ENCODE measurements at places on chromosomes 5 and 9.

DNA sequence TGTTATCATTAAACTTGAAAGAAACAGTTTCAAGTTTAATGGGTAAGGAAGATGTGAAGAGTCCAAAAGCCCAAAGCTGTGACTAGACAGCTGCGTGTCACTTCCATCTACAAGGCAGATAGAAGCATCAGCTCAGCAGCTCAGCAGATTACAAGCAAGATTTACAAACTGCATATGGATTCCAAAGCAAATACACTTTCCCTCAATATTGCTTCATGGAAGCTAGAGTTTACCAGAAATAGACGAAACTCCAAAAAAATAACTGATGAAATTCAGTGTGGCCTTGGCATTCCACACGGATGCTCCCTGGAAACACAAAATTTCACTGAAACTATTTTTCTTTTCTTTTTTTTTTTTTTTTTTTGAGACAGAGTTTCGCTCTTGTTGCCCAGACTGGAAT, 17.9 kb downstream of the MYO10 start:
- no peak for DNase-seq

- no peak for DNase-seq
Observed at GRCh38 chr5:39665328-39665727, 240.5 kb upstream of the DAB2 start.

GRCh38 chr5:66644111-66644510, 47.9 kb downstream of the MAST4 start:
- no peak for DNase-seq

DNA sequence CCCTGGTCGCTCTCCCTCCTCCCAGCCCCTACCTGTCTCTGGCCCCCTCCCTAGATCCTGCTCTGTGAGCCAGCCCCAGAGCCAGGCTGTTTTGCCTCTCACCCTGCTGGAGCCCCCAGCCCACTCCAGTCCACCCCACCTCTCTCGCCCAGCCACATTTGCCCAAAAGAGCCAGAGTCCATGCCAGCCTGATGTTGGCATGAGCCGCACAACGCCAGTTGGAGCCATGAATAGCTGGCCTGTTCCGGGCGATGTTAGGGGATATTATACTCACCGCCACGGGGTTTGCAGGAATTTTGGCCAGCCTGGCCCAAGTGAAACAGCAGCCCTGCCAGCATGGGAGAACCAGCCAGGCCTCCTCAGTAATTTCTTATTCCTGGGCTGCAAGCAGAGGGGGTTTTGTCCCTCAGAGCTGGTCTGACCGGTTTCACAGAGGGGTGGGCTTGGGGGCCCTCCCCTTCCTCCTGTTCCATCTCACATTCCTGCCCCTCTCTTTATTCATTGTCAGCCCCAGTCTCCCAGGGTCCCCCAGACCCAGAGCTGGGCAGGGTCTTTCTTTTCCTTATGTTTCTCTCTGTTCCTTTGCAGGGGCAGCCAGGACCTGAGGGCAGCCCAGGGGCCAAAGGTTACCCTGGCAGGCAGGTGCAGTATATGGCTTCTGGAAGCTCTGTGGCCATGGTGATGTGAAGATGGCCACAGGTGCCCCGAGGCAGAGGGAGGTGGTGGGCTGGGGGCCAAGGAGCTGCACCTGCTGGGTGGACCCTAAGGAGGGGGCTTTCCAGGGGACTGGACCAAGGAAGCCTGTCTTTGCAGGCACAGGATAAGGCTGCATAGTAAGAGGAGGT, 50.1 kb downstream of the COL27A1 start:
- no peak for DNase-seq

DNA sequence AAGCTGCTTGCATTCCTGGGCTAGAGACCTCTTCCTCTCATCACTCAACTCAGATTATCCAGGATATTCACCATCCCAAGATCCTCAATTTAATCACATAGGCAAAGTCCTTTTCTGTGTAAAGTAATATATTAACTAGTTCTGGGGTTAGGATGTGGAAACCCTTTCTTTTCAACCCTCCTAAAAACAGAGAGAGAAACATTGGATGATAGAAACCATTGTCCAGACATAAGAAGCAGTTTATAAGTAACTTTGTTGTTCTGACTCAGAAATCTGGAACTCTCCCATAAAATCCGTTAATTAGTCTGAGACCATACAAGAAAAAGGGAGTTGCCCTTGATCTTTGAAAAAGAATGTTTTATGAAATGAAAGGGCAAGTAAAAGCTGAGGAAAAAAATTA, 817.1 kb upstream of the CDH9 start:
- DNase-seq: no peak

- no peak for DNase-seq
Observed at GRCh38 chr9:13116292-13116691, 163.2 kb downstream of the MPDZ start.

- DNase-seq: no peak
Observed at GRCh38 chr5:329121-329735, 7.7 kb downstream of the AHRR start.

GRCh38 chr9:70816316-70816715, 305.1 kb downstream of the TRPM3 start:
- no peak for DNase-seq

GRCh38 chr5:67141644-67142043, 55.0 kb downstream of the CD180 start:
- DNase-seq: no peak

- DNase-seq: no peak
Observed at GRCh38 chr5:113295111-113295539, 139.7 kb downstream of the TSSK1B start.

- DNase-seq: no peak
Observed at GRCh38 chr9:2486988-2487387, 134.6 kb upstream of the VLDLR start.

DNA sequence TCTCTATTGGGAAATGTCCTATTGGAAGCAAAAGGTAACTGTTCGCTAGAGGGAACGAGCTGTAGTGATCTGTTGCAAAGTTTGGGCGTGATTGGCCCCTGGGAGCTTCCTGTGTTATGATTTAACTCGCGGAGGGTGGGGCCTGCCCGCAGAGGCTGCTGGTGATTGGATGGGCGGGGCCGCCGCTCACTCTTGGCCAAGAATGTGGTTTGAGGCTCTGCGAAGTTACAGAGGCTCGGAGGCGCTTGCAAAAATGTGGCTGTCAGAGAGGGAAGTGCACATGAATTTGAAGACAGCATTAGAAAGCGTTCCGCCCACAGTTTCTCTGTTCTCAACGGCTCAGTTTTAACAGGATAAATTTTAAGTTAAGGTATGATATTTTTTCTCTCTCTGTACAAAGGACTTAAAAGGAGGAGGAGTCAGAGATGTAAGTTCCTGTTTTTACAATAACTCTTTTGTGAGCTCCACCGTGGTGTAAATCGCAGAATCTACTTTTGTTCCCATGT, 46.9 kb downstream of the CNTRL start:
- DNase-seq: peak; percentile 93

DNA sequence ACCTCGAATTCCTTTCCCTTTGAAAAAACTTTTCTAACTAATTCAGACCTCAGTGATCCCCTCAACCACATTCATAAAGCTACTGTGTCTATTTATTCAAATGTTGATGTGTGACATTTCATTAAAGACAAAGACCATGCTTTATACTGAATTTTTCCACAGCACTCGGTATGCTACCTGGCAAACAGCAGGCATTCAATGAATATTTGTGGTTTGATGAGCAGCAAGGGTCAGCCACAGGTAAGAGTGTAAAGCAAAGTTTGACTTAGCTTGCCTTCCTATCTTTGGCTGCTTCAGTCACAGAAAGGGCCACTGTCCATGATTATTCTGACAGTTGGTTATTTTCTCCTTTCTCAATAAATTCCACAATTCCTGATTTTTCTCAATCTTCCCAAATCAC, 5.1 kb upstream of the CDC42SE2 start:
- no peak for DNase-seq

DNA sequence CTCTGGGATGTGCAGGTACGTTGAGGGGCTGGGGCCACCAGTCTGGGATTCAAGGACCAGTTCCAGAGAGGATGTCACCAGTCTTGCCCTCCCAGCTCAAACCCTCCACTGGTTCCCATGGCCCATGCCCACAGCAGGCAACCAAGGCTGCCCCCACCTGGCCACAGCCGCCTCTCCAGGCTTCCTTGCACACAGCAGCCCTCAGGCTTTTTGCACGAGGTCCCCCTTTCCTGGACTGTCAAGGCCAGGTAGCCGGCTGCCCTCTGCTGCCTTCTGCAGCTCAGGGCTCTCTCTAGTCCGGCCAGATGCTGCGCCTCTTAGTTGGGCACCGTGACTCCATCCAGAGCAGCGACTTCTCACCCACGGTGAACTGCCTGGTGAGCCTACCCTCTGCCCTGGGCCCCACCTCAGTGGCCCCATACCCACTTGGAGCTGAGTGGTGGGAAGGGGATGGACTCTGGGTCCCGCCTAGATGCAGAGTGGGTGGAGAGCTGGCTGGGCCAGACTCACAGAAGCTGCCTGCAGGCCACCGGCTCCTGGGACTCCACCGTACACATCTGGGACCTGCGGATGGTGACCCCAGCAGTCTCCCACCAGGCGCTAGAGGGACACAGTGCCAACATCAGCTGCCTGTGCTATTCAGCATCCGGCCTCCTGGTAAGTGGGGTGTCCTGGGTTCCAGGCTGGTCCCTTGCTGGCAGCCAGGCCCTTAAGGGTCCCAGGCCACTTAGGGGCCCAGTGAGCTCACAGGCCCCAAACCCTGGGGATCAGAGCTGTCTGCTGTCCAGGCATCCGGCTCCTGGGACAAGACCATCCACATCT, 2.9 kb downstream of the WDR38 start:
- DNase-seq: no peak

- DNase-seq: no peak
Observed at GRCh38 chr5:154193283-154193682, 2.8 kb downstream of the GALNT10 start.

GRCh38 chr5:67942421-67942820, 273.1 kb upstream of the PIK3R1 start:
- no peak for DNase-seq

DNA sequence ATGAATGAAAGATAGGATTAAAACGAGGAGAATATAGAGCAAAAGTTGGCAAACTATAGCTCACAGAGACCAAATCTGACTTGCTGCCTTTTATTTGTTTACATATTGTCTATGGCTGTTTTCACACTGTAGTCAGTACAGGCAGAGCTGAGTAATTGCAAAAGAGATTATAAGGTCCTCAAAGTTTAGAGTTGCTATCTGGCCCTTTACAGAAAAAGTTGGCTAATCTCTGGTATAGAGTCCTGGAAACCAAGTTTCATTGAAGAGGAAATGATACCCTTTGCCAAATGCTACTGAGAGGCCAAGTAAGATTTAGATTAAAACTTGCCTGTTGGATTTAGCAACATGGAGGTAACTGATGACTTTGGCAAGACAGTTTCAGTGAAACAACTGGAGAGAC, 36.0 kb downstream of the LYRM7 start:
- DNase-seq: no peak

- no peak for DNase-seq
Observed at GRCh38 chr9:89815061-89815902, 210.5 kb downstream of the GADD45G start.

- DNase-seq: no peak
Observed at GRCh38 chr9:134291961-134292871, 34.0 kb upstream of the RXRA start.

- no peak for DNase-seq
Observed at GRCh38 chr5:36934740-36935356, 58.3 kb downstream of the NIPBL start.

GRCh38 chr5:178384816-178385495, 152.4 kb upstream of the PHYKPL start:
- no peak for DNase-seq

GRCh38 chr9:127537792-127538191, 74.3 kb upstream of the STXBP1 start:
- no peak for DNase-seq

DNA sequence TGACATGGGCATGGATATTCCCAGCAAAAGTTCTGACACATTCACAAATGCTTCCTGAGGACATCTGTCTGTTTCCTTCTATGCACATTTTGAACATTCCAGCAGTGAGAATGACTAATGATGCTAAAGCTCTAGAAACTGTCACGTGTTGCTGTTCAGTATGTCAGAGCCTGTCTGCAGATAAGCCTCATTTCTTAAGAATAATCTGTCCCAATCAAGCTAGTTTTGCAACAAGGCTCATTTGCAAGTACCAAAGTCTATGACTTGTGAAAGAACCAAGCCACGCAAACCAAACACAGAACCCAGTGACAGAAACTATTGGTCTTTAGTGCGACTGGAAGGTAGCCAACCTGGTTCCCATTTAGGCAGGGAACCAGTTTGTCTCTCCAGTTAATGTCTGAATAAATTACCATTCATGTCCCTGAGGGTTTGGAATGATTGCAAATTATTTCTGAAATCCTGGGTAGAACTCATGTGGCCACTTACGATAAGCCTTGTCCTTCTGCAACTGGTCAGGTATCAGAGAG, 178.5 kb downstream of the C9orf152 start:
- no peak for DNase-seq

DNA sequence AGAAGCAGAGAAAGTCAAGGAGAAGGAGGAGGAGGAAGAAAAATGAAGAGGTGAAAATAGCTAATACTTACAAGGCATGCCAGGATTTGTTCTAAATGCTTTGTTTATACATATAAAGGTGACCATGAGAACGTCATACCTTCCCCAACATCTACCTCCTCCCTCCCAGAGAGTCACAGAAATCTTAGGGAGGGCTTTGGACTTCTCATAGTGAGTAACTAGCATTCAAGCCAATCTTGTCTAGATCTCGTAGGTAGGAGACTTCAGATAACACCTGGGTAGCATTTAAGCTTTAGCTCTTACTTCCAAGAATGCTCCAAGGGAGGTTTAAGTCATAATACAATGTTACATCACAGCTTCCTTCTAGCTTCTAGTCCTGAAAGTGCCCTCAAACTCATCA, 36.5 kb upstream of the GPBP1 start:
- no peak for DNase-seq

DNA sequence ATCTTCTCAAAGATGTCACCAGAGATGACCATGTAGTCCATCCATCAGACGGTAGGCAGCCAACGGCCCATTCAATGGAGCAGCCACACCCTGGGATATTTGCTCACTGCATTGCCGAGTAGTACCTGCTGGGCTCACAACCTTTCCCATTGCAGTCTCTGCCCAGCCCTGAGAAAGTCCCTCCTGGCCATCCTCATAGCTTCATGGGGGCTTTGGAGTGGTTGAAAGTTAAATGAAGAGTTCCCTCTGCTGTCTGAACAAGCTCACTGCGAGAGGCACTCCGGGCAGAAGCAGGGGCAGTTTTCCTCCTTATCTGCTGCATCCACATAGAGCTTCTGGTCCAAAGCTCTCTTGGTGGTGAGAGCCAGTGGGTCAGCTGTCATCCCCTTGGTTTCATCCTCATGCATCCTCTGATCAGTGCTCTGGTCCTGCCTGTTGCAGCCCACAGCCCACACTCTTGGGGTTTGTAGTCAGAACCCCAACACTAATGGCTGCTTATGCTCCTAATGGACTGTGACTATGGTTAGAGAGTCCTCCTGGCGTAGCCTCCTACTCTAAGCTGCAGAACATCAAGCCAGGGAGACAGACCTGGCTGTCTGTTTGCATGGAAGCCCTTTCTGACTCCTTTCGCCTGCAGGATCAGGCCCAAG, 23.3 kb downstream of the TNFSF8 start:
- DNase-seq: no peak

- DNase-seq: no peak
Observed at GRCh38 chr5:80600943-80601693, 31.0 kb upstream of the ANKRD34B start.
